Activated CD8-positive, alpha-beta memory T cell treated with anti-CD3 and anti-CD28 coated beads for 4 hours (primary cell): ENCODE measurements at places on chromosomes 7 and 10.
A peak's percentile ranks its signal among the peaks of the same experiment; 100 is the strongest.

DNA sequence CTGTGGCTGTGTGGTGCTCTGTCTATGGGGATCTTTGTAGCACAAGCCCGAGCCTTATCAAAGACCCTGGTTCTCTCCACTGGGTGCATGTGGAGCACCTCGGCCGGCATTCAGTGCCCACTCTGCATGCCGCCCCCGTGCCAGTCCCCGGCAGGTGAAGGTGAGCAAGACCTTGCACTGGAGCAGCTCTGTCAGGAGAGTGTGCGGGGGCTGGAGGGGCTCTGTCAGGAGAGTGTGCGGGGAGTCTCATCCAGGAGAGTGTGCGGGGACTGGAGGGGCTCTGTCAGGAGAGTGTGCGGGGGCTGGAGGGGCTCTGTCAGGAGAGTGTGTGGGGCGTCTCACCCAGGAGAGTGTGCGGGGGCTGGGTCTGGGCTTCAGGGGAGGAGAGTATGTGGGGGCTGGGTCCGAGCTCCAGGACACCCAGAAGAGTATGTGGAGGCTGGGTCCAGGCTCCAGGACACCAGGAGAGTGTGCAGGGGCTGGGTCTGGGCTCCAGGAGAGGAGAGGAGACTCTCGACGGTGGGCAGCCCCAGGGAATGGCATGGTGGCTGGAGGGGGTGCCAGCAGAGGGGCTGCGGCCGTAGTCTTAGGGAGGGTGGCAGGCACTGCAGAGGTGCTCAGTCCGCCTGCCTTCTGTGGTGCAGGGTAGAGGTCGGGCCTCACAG, 40.8 kb downstream of the INPP5A start:
- DNase-seq = no peak

DNA sequence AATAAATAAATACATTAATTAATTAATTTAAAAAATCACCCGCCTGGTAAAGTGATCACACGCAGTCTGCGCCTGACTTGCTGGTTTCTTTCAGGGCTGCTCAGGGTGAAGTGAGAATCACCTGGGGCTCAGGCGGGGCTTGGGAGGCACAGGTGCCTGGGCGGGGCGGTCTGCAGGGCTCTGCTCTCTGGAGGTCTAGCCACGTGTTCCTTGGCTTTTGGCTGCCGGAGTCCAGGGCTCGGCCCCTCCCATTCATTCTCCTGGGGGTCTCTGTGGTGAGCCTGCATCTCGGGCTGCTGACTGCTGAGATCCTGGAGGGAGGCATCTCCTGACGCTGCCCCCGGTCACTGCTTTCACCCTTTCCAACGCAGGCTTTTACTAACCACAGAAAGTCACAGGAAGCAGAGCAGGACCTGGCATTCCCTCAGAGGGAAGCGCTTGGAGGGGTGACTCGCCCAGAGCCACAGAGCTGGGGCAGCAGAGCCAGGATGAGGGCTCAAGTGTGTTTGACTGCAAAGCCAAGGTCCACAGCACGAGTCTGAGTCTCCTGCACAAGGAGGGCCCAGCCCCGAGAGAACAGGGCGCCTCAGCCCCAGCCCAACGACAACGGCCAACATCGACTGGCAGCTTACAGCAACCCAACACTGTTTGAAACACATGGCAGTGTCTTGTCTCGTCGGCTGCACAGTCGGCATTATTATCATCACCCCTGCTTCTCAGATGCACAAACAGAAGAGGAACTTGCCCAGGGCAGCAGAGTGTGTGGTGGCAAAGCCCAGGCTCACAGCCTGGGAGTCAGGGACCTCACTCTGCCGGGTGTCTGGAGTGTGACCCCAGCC, 22.4 kb upstream of the MNX1 start:
- no peak for DNase-seq

GRCh38 chr7:46446151-46446550, 525.1 kb upstream of the IGFBP3 start:
- DNase-seq = no peak

DNA sequence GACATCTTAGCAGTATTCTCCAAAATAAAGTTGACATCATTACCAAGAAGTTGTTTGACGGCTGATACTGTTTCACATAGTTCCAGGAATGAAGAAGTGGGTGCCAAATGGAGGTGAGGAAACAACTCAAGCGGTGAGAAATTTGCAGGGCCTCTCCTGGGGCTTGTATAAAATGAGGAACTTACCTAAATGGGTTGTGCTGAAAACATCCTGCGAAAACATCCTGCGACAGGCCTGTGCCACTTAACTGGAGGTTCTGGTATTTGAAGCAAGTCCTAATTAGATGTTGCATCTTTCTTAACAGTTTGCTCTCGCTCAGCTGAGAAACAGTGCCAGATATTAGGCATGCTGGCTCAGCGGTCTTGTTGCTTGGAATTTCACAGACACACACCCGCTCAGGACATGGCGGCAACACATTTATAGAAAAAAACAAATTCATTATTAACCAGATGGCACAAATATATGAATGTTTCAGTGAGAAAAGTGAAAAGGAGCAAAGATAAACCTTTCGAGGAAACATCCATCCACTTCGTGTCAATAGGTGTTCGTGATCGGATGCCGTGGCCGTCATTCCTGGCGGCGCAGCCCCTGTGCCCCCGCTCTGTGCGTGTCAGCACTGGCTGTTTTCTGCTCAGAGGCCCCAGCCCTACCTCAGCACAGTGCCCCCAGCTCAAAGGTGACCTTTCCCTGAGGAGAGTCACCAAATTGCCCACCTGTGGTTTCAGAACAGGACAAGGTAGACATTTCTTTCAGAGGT, 48.1 kb downstream of the CDC123 start:
- no peak for DNase-seq

- no peak for DNase-seq
Observed at GRCh38 chr10:23461557-23461956, 22.7 kb downstream of the OTUD1 start.

GRCh38 chr7:8818406-8818805, 385.0 kb downstream of the NXPH1 start:
- DNase-seq = no peak

DNA sequence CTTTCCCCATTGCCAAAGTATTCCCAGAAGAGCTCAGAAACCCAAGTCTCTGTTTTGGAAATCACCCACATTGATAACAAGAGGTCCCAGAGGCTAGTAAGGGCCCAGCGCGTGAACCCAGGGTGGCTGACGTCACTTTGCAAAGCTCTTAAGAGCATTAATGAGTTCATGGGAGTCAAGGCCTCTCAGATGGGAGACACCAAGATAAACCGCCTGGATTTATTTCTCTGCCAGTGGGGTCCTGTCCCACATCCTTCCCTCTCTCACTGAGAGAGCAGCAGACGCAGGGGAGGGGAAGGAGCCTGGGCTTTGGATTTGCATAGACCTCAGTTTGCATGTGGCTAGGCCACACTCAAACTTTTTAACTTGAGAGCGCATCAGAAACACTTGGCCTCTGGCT, 184.8 kb upstream of the PDE1C start:
- no peak for DNase-seq

DNA sequence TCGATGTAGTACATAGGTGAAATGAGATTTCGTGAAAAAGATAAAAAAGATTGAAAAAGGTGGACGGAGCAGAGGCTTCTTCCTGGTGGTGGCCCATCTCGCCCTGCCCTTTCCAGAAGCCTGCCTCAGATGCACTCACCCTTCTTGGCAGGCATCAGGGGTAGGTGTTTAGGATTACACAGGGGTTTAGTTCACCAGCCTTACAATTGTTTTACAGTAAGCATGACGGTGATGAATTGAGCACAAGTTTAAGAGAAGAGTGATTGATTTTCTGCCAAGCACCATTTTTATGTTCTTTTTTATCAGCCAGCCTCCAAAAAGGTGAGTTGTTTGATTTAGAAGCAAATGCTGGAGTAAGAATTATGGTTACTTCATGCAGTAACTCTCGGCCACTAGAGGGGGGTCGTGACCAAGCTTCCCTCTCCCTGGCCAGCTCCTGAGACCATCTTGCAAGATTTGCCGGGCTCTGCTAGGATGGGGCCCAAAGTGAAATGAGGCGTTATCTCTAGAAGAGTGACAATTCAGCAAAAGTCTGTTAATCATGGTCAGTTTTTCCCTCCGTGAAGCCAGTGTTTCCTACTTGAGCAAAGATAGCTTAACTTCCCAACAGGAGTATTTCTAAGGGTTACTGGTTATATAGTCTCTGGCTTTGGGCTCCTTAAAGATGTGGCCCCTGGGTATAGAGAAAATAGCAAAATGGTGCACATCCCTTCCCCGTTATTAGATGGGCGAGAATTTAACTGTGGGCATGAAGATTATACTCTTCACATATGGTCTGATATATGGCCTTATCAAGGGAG, 228.8 kb downstream of the BMPER start:
- no peak for DNase-seq

DNA sequence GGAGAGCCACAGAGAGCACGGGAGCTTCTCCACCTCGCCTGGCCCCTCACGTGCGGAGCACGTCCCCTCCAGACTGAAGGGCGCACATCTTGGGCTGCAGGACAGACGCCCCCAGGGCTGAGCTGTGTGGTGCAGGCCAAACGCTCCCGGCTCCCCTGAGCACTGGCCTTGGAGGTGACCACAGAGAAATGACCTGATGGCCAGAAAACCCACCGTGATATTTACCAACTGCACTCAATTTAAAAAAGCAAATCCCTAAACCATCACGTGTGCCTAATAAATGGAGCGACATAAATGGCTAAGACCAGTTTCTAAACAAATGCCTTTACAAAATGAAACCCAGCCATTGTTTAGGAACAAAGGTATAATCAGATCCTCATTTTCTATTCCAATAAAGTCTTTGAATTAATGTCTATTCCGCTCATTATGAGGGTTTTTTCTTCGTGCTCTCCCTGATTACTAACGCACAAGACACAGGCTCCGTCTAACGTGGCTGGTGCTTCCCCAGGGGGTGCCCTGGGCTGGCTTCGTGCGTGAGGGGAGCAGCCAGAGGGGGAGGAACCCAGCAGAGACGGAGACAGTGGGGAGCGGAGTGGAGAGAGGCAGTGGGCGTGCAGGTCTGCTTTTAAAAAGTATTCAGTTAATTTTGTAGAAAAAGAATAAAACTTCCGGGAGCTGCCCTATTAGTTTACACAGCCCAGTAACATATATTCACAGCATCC, 190.3 kb downstream of the DNAJB6 start:
- no peak for DNase-seq

DNA sequence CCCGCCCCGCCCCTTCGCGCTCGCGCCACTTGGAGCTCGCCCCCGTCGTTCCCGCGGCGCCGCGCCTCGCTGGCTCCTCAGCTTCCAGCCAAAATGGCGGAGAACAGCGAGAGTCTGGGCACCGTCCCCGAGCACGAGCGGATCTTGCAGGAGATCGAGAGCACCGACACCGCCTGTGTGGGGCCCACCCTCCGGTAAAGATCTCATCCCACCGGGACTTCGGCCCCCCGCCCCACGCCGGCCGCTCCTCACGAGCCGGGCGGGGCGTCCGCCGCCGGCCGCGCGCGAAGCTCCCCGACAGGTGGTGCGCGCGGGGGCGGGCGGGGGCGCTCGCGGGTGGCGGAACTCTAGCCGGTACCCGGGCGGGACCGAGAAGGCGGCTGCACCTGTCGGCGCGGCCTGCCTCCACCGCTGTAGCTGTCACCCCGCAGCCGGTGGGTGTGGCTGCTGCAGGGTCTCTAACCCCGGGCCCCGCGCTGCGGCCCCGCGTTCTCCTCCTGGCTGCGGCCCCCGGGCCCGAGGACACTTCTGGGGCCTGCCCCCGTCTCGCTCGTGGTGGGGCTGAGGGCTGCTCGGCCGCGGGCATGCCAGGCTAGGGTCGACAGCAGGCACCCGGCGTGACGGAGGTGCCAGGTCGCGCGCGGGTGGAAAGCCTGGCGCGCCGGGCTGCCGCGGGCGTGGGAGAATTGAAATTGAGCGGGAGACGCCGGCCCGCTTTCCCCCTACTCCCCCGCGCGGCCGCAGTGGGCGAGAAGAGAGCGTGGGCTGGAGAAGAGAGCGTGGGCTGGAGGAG, at the start of gene EXOC6:
TSS of gene EXOC6 (plus strand) at position 80 of the 793 bp plus-strand sequence. CDS start at position 94, 14 bp downstream.
- DNase-seq = peak; percentile 66

GRCh38 chr10:124587811-124588211, 126.2 kb downstream of the LHPP start:
- no peak for DNase-seq

- DNase-seq = no peak
Observed at GRCh38 chr10:100882671-100883311, 30.0 kb upstream of the SLF2 start.

DNA sequence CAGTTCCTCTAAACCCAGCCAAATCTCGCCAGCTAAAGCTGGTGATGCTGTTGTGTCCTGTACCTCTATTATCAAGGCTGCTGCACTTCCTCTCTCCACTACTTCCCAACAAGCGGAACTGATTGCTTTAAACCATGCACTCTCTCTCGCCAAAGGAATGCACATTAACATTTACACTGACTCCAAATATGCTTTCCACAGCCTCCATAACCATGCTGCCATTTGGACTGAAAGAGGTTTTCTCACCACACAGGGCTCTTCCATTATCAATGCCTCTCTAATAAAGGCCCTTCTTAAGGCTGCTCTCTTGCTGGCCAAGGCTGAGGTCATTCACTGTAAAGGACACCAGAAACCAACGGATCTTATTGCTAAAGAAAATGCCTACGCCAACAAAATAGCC, 11.4 kb upstream of the LRRC61 start:
- DNase-seq = no peak

DNA sequence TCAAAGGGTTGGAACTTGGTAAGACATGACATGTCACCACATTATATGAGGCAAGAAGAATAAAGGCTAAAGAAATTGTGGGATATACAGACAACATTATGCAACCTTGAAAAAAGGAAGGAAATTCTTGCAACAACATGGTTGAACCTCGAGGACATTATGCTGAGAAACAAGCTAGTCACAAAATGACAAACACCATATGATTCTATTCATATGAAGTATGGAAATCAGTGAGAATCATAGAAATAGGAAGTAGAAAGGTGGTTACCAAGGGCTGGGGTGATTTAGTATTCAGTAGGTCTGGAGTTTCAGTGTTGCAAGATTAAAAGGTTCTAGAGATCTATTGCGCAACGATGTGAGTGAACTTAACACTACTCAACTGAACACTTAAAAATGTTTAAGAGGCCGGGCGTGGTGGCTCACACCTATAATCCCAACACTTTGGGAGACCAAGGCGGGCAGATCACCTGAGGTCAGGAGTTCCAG, 126.9 kb upstream of the TBX20 start:
- DNase-seq = no peak

- DNase-seq = no peak
Observed at GRCh38 chr7:74371381-74372341, 82.0 kb upstream of the GTF2IRD1 start.

DNA sequence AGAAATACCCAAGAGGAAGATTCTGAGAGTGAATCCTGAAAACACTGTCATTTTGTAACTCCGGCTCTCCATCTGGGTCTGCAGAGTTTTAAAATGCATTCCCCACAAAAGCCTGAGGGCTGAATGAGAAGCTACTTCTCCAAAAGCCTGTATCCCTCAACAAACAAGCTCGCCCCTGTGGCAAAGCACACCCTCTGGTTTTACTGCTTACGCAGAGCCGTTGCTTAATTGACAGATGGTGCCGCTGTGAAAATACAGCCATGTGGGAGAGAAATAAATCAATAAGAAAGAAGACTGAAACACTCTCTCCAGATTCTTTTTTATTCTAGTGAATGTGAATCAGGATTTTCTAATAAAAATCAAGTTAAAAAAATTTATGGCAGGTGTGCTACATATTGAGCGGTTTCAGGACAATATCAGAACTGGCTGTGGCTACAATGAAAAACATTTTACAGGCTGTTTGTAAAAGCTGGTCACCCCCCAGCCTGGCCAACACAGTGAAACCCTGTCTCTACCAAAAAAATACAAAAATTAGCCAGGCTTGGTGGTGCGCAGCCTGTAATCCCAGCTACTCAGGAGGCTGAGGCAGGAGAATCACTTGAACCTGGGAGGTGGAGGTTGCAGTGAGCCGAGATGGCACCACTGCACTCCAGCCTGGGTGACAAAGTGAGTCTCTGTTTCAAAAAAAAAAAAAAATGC, 32.5 kb downstream of the C7orf33 start:
- no peak for DNase-seq

GRCh38 chr10:84166620-84167288, 6.8 kb upstream of the GPR15LG start:
- no peak for DNase-seq
